NCI-H2171 (cell line): ENCODE measurements at places on chromosomes 11 and 22.

DNA sequence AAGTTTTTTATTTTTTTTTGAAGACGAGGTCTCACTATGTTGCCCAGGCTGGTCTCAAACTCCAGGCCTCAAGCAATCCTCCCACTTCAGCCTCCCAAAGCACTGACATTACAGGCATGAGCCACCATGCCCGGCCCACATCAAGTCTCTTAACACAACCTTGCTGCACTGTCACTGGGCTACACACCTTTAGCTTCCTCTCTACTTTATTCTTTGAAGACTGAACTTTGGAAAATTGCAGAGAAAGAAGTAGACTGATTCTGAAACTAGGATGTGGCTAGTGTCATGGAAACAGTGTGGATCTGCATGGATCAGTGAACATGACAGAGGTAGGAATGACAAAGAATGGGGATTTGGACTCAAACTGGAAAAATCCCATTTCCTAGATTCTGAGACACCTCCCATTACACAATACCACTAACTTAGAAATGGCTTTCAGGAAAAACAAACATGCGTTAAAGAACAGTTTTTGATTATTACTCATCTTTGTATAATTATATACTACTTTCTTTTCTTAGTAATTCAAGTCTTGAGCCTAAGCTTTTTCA is 99.6 kb upstream of the SPON1 start:
- no peak for DNase-seq

DNA sequence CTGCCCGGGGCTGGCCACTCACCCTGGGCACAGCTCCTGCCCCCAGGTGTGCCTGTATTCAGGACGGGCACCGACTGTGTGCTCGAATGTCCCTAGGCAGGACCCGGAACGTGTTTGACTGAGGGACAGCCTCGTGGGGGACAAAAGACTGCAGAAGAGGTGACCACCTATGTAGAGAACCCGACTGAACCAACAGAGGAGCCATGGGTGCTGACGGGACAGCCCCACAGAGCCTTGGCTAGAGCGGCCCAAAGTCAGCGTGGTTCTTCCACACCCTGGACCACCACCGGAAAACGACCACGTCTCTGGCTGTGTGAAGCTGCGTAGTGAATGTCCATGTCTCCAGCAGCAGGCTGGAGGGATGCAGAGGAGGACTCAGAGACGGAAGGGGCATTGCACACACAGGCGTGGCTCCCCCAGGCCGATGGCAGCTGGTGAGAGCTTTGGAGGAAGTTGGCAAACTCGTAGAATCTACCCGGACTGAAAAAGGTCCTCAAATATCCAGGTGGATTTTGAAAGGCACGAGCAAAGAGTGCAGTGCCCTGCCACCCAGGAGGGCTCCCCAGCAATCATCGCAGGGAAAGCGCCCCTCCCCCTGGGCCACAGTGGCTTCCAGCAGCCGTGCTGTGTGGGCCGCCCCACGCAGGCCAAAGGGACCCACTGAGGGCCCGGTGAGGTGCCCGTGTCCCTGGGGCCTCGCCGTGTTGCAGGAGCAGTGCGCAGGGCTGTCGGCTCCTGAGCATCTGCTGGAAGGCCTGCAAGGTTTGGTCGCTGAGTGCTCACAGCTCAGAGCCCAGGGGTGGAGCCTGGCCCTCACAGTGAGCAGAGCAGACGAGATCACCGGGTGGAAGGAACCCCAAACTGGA is 17.5 kb upstream of the MUC5B start:
- DNase-seq, result no peak

- DNase-seq, result no peak
These were observed 4.9 kb downstream of the OR10A3 start for GRCh38 chr11:7936615-7937014.

GRCh38 chr11:77090373-77091111 is 12.1 kb upstream of the OMP start:
- DNase-seq, result no peak

DNA sequence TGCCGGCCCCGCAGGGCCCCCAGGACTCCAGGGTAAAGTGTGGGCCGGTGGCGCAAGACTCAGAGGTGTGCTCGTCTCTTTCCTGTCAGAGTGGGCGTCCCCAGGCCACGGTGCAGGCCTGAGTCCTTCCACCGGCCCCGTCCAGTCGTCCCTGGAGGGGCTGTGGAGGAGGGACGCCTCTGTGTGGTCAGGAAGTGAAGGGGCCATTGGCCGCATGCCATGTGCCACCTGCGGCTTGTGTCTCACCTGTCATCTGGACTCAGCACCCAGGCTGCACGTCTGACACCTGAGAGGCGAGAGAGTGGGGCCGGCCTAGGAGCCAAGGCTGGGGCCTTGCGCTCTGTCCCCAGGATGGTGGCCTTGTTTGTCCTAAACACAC is 25.2 kb downstream of the MUC6 start:
- DNase-seq, result no peak

GRCh38 chr22:25643232-25644000 is 78.9 kb downstream of the GRK3 start:
- DNase-seq, result no peak

DNA sequence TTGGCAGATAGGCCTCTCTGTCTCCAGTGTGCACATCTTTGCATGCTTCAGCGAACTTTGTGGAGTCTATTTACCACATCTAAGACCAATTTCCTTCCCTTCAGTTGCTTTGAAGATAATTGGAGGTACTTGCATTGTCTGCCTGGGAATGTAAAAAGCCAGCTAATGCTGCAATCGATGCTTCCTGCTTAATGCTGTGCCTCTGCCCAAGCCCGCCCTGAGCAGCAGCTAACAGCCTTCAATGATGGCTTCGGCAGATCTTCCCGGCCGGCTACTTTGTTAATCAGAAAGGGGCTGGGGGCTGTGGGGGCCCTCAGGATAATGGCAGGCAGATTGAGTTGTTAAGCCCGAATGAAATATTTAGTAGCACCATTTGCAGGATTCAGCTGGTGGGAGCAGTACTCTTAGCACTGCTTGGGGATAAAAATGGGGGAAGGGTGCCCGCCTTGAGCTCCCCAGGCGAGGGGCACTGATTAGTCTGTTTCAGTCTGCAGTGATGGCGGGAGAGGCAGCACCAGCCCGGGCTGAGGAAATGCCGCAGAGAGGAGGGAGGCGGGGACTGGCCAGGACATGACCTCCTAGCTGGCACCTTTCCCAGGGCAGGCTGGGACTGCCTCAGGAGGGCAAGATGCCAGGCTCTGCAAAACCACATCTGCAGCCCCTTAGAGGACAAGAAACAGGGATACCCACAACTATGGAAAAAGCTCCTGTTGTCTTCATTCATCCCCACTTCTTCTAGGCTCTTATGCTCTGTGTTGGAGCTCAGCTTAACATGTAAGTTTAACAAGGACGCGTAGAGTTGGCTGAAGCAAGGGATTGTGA is 460.0 kb downstream of the BUD13 start:
- DNase-seq, result peak; percentile 92

DNA sequence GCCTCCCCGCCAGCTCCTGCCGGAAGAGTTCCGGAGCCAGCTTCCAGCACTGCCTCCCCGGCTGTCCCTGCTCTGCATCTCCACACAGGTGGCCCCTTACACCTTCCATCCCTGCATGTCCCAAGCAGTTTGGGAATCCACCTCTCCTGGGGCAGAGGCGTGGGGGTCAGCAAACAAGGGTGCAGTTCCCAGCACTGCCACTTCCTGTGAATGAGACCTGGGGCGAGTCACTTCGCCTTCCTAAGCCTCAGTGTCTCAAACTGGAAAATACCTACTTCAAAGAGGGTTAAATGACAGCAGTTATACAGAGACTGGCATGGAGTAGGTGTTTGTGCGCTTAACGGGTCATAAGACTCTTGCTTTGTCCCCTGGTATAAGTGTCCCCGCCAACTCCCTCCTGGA is 5.2 kb downstream of the CYTH4 start:
- no peak for DNase-seq

- no peak for DNase-seq
These were observed 342.1 kb upstream of the NARS2 start for GRCh38 chr11:78916759-78917158.

DNA sequence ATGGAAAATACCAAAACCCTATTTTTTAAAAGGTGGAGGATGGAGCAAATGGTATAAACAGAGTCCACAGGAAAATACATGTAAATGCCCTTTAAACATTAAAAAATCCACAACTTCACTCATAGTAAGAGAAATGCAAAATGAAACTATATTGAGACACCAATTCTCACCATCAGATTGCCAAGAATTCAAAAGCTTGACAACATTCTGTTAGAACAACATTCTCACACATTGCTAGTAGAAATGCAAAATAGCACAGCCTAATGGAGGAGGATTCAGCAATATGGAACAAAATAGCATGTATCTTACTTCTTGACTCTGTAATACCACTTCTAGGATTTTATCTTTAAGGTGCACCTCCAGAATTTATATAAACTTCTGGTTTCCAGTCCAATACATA is 351.8 kb downstream of the NXPE2 start:
- no peak for DNase-seq

DNA sequence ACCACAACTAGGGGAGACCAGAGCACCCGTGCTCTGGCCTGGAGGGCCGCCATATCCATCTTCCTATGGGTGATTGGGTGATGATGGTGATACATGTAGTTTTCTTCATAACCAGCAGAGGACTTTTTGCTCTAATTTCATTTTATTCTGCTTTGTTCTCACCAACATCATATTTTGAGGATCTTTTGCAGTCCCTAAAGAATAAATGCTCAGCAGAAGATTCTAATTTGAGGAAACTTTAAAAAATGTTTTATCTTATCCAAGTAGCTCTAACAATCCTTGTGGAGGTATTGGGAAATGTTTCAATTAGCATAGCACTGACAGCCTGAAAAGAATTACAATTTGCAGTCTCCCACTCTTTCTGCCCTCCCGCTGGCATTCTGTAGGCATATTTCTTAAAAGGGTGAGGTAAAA is 544.0 kb downstream of the NTM start:
- no peak for DNase-seq

GRCh38 chr22:32130464-32130863 is 28.6 kb downstream of the C22orf42 start:
- DNase-seq, result no peak

DNA sequence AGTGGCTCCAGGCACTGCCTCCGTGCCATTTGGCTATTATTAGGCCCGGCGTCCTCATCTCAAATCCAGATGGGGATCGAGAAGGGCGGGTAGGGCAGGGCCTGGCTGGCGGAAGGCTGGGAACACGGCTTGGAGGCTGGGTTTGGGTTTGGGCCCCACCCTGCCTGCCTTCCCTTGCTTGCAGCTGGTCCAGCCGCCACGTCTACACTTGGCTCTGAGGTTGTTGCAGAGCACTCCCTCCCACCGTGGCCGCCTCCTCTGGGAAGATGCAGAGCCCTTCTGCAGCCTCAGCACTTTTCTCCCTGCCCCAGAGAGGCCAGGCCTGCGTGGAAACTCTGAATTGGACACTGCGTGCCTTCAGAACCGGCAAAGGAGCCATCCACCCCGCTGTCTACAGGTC is 5.2 kb upstream of the SMTN start:
- no peak for DNase-seq

GRCh38 chr11:133843454-133843987 is 1.8 kb downstream of the SPATA19 start:
- no peak for DNase-seq

DNA sequence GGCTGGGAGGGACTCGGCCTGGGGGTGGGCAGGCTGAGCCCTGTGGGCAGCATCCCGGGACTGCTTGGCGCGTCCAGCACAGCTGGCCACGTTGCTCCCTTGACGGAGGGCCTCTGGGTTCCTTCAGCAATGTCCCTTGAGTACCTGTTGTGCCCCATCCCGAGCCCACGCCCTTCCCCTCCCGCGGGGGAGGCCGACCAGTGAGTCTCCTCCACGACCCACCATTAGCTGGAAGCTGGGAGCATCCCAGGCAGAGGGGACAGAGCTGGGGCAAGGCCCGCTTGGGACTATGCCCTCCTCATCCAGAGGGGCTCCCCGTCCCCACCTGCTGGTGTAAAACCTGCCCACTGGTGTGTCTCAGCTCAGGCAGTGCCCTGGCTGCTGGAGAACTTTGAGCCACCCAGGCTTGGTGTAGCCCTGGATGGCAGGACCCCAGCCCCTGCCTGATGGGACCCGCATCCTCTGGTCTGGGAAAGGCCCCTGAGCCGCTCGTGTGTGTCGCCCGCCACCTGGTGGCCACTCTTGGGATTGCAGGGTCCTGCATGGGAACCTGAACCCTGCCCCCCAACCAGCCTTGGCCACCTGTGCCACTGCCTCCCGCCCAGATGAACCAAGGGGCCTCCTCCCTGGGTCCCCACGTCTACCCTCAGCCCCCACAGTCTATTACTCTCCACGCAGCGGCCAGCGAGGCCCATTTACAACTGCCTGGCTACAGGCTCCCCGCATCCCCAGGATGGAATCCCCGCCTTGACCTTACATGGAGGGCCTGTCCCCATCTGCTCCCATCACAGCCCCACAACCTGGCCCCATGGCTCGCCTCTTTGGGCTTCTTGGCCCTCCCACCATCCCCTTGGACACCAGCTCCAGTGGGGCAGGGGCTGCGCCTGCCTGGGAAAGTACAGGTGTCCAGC is 16.6 kb upstream of the ARHGAP8 start:
- DNase-seq, result peak; percentile 32

GRCh38 chr11:98180511-98180910 is 840.2 kb upstream of the CNTN5 start:
- DNase-seq, result no peak

GRCh38 chr22:27476729-27477128 is 324.8 kb downstream of the MN1 start:
- no peak for DNase-seq

GRCh38 chr11:1280116-1281035 is 29.1 kb downstream of the TOLLIP start:
- DNase-seq, result no peak

- no peak for DNase-seq
These were observed 72.1 kb upstream of the BMAL1 start for GRCh38 chr11:13205486-13205885.
